ENCODE measurements at places on chromosomes 13 and 19.

- DNase-seq, result no peak
Measured at GRCh38 chr13:30141775-30142485, 165.4 kb downstream of the KATNAL1 start.

GRCh38 chr19:35946203-35946602 lies 10.0 kb downstream of the LRFN3 start:
- DNase-seq, result no peak

DNA sequence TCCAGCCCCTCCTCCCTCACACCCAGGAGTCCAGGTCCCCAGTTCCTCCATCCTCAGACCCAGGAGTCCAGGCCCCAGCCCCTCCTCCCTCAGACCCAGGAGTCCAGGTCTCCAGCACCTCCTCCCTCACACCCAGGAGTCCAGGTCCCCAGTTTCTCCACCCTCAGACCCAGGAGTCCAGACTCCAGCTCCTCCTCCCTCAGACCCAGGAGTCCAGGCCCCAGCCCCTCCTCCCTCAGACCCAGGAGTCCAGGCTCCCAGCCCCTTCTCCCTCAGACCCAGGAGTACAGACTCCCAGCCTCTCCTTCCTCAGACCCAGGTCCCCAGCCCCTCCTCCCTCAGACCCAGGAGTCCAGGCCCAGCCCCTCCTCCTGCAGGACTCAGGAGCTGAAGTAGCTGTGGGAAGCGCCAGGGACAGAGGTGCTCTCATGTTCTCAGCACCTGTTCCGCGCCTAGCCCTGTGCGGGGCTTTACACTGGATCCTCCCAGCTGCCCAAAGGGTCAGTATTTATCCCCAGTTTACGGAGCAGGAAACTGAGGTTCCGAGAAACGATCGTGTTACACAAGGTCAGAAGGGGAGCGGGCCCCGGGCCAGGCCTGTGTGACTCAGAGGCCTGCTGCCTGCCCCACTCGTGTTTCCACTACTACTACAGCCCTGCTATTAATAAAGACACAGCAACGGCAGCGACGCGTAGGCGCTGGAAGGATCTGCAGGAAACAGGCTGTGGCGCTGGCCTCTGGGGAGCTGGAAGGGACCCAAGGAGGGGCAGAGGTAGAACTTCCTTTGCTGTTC lies 1.7 kb upstream of the SBK3 start:
- DNase-seq, result peak; percentile 71

- DNase-seq, result no peak
Measured at GRCh38 chr13:40571338-40571963, 95.0 kb downstream of the FOXO1 start.

GRCh38 chr19:10334588-10335351 lies 1.4 kb upstream of the RAVER1 start:
- peak; percentile 95 for DNase-seq

DNA sequence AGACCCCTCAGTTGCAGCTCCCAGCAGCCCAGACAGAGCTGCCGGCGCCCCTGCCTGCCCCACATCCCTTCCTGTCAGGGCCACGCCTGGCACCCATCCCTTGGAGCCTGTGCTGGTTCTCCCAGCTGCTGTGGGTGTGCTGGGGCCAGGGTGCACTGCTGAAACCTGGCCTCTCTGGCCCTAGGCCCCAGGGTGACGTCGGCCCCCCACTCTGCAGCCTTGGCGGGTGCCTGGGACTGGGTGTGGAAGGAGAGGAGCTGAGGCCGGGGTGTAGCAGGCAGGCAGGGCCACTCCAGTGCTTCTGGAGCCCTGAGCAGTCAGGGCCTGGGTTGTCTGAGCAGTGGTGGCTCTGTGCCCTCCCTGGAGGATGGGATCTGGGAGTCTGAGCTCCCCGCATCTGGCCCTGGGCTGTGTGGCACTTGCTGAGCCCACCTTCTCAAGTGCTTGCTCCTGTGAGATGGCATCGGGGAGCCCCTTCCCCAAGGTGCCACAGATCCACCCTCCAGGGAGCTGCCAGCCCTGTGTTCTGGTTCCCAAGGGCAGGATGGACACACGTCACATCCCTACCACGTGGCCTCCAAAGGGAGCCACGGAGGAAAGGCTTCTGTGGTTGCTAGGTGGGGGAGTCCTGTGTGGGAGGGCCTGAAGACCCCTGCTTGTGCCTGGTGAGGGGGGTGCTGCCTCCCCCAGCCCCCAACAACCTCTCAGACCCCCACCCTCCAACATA lies 5.2 kb downstream of the PLEKHJ1 start:
- no peak for DNase-seq

DNA sequence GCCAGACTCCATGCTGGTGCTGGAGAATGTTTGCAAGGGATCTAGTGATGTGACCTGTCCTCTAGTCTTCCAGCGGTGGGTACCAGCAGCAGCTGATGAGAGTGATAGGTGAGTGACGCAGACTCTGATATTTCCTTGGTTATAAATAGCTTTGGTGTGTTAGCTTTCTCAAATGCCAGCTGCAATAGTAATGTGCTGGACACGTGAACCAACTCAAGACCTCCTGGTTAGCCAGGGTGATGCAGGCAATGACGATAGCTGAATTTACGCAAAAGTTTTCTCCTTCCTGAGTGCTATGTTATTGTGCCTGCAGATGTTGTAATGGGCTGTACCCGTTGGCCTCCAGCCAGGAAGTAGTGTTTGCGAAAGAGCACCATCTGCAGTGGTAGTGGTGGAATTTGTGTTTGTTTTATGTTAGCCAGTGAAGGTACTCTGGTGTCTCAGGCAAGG lies 129.5 kb downstream of the CYSLTR2 start:
- peak; percentile 60 for DNase-seq

DNA sequence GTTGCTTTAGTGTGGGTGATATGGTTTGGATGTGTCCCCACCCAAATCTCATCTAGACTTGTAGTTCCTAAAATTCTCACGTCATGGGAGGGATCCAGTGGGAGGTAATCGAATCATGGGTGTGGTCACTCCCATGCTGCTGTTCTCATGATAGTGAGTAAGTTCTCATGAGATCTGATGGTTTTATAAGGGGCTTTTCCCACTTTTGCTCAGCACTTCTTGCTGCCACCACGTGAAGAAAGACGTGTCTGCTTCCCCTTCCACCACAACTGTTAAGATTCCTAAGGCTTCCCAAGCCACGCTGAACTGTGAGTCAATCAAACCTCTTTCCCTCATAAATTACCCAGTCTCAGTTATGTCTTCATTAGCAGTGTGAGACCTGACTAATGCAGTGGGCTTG lies 26.0 kb downstream of the OR10H4 start:
- DNase-seq, result no peak

GRCh38 chr13:59504407-59504806 lies 659.3 kb downstream of the DIAPH3 start:
- no peak for DNase-seq

- DNase-seq, result no peak
Measured at GRCh38 chr13:93345024-93345423, 118.4 kb downstream of the GPC6 start.

DNA sequence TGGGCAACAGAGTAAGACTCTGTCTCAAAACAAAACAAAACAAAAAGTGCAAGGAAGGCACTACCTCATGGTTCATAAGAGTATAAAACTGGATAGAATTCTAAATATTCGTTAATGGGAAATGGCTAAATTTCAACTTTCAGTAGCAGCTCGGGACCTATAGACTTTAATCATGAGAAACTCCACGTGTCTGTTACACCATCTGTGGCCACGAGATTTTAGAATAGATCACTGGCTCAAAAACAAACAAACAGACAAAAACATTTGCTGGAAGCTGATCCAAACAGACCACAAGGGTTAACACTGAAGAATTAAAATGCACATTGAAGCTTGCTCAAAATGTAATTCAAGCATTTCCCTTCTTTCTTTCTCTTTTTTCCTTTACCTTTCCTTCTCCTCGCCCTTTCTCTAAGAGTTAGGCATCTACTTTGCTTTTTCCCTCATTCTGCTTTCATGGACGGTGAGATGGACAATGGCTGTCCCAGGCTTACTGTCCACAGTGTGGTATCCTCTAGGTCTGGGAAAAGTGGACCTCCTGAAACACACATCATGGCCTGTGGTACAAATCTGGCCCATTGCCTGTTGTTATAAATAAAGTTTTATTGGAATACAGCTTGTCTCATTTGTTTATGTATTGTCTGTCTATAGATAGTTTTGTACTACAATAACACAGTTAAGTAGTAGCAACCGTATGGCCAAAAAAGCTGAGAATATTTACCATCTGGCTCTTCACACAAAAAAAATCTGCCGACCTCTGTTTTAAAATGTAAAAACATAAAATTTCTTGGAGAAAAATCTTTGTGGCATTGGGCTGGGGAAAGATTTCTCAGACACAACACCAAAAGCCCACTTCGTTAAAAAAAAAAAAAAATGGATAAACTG lies 10.3 kb downstream of the ELAVL1 start:
- DNase-seq, result no peak

DNA sequence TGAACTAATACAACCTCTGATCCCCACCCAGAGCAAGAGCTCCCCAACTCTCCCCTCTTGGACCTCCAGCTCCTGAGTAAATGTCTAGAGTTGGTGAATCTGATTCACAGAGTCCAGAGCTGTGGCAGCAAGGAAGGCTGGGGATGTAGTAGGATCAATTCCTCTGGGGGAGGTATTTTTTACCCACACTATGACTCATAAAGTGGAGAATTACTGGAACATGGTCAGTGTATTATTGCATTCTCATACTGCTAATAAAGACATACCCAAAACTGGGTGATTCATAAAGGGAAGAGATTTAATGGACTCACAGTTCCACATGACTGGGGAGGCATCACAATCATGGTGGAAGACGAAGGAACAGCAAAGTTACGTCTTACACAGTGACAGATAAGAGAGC lies 496.7 kb downstream of the EFNB2 start:
- no peak for DNase-seq

- no peak for DNase-seq
Measured at GRCh38 chr13:113565526-113566226, 18.9 kb upstream of the TFDP1 start.

DNA sequence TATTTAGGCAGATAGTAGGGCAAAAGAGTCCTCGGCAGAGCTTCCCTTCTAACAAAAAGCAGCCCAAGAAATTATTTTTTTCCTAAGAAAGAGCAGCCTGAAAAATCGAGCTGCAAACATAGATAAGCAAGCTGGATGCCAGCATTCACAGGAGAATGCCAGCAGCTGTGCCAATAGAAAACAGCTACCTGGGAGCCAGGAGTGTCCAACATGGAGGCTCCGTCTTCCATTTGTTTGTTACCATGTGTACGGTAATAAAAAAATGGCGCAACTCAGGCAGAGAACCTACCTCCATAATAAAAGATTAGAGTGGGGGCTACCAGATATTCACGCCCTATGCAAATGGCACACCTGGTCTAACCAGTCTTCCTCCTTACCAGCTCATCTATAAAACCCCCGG lies 77.6 kb upstream of the IPO5 start:
- DNase-seq, result no peak

DNA sequence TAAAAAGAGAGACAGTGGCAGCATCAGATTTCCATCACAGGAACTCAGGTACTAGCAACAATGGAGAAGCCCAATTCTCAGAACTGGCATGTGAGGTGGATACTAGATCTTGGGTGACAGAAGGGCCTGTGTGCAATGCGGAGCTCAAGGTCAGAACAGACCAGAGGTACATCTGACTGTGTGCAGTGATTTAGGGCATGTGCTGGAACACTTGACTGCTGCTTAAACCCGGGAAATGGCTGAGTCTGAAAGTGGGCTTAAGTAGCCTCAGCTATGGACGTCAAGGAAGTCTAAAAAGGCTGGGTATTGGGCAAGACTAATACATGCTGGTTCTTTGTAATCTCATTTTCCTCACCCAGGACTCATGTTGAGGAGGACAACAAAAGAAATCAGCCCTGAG lies 182.2 kb downstream of the LACC1 start:
- DNase-seq, result no peak

DNA sequence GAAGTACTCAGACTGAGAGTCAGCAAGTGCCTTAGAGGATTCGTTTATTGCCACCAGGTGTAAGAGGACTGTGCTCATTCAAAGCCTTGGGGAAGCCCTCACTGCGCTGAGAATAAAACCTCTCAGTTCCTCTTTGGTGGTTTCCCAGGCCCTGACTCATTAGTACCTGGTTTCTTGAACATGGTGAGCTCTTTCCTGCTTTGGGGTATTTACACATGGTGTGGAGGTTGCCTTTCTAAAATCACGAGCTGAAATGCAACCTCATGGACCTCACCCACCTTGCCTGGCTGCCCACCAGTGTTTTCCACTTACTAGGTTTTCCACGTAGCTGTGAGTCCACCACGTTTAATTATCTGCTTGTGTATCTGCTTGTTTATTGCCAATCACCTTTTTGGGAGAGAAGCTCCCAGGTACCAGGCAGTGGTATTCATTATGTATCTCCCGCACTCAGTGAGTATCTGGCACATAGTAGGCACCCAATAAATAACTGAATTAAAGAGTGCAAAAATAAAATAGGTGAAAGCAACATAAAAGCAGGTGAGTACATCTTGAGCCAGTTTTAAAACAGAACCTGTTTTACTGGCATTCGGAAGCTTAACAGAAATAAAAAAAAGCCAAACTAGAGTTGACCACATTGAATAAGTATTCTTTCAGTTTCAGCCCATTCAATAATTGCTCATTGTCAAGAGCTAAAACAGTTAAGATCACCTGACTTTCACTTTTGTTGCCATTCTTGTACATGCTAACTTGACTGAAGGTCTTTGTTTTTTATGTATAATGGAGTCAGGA lies 533.0 kb downstream of the MYO16 start:
- DNase-seq, result no peak

GRCh38 chr13:29028868-29029267 lies 208.7 kb downstream of the MTUS2 start:
- DNase-seq, result no peak

- no peak for DNase-seq
Measured at GRCh38 chr19:8567522-8568172, 9.6 kb downstream of the MYO1F start.

GRCh38 chr13:102825921-102826706 lies 19.7 kb upstream of the ERCC5 start:
- DNase-seq, result no peak

- no peak for DNase-seq
Measured at GRCh38 chr13:37457612-37458011, 141.0 kb downstream of the POSTN start.
